DMS 273 treated with DMSO at 0.1 percent for 48 hours (cell line): ENCODE measurements at places on chromosomes 7 and 10.
A peak's percentile ranks its signal among the peaks of the same experiment; 100 is the strongest.

GRCh38 chr10:118763202-118763988 lies 8.6 kb upstream of the CACUL1 start:
- no peak for DNase-seq

GRCh38 chr7:88761779-88762178 lies 2.3 kb downstream of the ZNF804B start:
- no peak for DNase-seq

- DNase-seq: no peak
These were observed 3.0 kb upstream of the NCAPG2 start for GRCh38 chr7:158707610-158708009.

GRCh38 chr7:118079369-118079768 lies 104.6 kb upstream of the LSM8 start:
- no peak for DNase-seq

- DNase-seq: peak; percentile 55
These were observed 9.1 kb downstream of the RPA3 start for GRCh38 chr7:7709291-7709690.

- no peak for DNase-seq
These were observed 75.1 kb downstream of the RELN start for GRCh38 chr7:103914147-103914899.

- DNase-seq: no peak
These were observed 41.9 kb downstream of the SYPL1 start for GRCh38 chr7:106070201-106070551.

DNA sequence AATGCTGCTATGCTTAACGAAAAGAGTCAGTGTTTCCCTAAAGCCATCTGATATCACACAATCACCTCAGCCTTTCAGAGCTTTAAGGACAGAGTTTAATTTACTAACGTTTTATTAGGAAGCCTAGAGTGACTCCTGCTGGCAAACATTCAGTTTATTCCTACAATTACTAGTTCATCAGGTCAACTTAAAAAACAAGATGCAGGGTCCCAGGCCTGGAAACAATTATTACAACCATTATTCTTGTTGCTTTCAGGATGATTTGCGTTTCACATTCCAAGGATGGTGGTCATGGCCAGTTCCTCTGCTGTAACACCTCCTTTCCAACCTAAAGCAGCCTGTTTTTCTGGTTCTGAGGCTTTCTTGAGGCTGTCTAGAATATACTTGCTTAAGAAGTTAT lies 1.5 kb upstream of the FAM53B start:
- DNase-seq: peak; percentile 19

DNA sequence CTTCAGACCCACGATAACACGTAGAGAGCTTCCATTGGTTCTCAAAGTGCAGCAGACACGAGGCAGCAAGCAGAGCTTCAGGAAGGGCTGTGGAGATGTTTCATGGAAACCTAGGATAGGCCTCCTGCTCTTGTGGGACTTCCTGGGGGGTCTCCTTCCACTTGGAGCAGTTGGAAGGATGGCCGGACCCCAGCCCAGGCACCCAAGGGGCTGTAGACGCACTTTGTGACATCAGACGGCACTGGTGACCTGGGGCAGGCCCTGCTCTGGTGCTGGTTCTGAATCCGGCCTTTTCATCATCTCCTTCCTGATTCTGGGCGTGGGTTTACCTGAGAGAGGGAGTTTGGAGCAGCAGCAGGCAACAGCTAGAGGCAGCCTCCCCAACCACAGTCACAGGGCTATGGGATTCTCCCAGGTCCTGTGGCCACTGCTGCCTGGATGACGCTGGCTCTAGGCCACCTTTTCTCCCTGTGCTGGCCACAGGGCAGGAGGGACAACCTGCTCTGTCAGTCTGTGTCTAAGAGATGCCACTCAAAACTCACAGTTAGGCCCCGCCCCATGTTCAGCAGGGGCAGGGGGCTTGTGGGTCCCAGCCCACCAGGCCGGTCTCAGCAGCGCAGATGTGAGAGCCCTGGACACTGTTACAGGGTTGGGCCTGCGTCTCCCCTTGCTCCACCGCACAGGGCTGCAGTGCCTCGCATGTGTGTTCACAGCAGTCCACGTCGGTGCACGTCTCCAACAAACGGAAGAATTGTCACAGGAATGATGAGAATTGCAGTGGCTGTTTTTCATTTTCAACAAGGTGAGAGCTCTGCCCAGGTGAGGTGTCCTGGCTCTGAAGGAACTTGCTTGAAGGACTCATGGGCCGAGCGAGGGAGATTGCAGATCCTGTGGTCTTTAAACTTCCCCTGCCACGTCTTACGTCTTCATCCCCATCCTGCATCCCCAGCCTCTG lies 569.3 kb downstream of the TCERG1L start:
- no peak for DNase-seq

DNA sequence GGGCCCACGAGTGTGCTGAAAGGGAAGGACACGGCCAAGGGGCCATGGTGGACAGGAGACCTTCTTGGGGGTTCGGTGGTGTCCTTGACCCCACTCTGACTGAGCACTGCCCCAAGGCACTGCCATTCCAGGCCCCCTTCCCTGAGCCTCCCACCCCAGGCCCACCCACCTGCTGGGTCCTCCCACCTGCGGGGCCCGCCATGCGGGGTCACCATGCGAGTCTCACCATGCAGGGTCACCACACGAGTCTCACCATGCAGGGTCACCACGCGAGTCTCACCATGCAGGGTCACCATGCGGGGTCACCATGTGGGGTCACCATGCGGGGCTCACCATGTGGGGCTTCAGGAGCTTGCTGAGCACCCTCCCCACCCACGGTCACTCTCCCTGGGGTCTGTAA lies 76.3 kb downstream of the LHPP start:
- DNase-seq: no peak

DNA sequence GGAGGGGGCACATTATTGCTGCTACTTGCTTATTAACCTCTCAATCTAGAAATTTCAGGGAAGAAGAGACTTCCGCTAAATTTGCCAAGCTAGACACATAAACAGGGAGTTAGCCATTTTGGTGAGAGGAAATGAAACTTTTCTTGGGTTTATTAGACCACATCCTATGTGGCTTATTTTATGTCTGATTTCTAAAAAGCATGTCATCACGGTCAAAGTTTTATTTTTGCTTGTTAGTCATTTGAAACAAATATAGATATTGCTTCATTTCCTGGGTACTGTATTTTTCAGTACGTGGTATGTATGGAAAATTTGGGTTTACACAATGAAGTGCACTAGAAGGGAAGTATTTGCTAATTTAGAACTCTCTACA lies 144.1 kb downstream of the TCF7L2 start:
- no peak for DNase-seq
